ENCODE measurements at places on chromosomes 6 and 20.

DNA sequence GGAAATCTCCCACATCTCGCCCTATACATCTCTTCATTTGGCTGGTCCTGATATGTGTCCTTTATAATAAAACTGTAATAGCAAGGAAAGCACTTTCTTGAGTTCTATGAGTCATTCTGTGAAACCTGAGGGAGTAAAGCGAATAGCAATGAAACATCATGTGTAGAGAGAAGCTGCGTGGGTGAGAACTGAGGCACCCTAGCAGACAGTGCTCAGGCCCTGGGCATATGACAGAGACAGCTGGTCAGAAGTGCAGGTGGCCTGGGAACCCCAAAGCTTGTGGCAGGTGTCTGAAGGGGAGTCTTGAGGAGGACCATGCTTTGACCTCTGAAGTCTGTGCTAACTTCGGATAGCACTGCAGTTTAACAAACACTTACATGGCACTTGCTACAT is 1.3 kb upstream of the BLOC1S5 start:
- DNase-seq: peak; percentile 56

DNA sequence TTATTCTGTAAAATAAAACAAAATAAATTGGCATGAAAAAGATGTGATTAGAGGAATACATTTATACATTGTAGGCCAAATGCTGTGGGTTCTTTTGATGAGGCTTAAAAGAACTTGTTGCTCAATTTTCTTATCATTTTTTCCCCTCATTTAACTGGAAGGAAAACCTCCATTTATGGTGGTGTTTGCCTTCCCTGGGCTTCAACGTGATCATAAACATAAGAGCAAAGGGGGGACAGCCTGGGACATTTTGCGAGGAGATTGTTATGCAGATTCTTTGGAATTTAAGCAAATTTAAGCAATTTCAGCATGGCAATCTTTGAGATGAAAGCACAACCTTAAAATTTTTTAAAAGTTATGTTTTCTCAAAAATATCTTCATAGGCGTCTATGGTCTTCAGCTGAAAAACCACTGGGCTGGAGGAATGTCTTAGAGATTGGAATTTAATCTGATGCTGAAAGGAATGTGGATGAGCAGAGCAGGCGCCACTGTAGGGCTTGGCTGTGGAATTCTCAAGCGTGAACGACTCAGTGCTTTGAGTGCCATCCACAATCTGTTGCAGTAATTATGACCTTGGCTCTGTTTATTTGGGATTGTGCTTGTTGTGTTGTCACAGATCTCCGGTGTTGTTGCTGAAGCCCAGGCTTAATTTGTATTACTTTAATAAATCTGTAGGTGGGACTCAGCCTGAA is 149.4 kb upstream of the MLIP start:
- no peak for DNase-seq

- DNase-seq: no peak
Measured at GRCh38 chr6:10315034-10315433, 99.8 kb downstream of the TFAP2A start.

DNA sequence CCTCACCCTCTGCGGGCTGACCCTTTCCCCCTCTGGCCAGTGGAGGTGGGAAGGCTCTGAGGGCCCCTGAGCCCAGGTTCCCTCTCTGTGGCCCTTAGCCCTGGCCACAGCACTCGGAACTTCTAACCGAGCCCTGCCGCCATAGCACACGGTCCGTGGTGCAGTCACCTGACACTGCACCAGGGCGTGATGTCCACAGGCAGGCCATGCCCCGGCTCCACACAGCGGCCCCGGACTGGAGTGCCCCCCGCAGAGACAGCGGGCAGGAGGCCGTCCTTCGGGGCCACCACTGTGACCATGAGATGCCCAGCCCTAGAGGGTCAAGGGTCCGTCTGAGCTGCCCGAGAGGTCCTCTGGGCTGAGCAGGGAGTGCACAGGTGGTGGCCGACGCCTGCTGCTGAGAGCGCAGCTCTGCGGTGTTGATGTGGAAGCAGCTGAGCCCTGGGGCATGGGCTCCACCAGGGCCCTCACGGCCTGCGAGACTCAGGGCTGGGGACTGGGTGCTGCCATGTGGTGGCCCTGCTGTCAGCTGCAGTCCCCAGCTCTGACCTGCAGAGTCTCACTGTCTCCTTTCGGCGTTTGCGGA is 11.2 kb upstream of the BHLHE23 start:
- no peak for DNase-seq

GRCh38 chr6:1749041-1749440 is 139.3 kb downstream of the FOXC1 start:
- no peak for DNase-seq

- DNase-seq: no peak
Measured at GRCh38 chr6:142927271-142927580, 17.8 kb downstream of the HIVEP2 start.

DNA sequence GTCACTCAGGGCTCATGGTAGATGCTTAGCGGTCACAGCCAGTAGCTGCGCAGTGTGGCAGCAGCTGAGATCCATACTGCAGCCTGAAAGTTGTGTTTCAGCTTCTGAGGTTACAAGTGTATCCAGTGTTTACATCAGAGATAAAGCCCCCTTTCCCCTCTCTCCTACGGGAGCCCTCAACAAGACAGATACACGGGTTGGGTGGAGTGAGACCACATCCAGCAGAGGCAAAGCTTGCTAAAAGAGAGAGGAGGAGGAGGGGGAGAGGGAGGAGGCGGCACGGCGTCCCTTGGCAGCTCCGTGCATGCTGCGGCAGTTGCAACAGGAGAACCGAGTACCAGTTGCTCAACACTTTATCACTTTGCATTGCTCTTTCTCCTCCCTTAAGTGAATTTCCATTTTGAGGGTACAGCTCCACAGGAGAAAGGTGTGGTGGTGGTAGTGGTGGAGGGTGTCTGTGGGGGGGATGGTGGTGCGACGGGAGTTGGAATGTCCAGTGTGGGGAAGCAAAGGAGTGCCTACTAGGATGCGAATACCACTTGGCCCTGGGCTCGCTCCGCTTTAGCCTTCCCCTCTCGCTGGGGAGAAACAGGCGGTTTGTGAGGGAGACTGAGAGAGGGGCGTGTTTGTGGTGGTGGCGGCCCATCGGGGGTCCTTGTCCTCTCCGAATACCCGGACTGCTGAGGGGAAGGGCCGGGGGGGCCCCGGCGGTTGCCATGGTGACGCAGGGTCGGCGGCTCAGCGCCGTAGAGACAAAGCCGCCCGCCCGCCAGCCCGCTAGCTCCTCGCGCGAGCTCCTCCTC is 405 bp upstream of the RNF182 start:
- DNase-seq: no peak

DNA sequence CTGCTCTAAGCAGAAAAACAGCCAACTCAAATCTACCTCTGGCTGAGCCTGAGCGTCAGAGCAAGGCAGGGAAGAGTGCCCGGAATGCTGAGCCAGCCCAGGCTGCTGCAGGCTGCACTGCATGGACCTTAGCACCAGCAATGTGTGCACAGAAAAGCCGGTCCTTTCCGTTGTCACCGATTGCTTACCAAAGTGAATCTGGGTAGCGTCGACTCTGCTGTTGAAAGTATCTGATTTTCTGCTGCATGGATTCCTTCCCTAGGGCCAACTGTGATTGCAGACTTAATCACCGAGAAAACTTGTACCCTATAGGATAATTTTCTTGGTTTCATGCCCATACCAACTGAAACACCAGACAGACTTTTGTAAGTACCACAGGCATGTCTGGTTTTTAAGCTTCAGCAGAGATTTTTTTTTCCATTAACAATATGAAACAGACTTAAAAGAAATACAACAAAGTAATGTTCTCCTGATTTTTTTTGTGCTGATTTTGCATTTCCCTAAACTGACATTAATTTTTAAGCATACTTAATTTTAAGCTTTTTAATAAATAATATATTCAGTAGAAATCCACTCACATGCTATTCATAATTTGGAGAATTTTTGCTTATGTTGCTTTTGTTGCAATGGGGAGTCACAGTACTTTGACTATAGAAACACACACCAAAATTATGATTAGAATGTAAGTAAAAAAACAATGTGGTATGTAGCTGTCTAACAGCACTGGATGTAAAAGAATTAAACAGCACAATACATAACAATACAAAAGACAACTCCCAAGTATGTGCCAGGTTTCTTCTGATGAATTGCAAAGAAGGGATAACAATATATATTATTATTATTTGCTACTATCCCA is 218.0 kb downstream of the THBS2 start:
- DNase-seq: no peak

- DNase-seq: no peak
Measured at GRCh38 chr6:11964729-11965335, 47.3 kb upstream of the HIVEP1 start.

GRCh38 chr20:21046413-21047070 is 59.6 kb downstream of the LINC00237 start:
- DNase-seq: no peak

GRCh38 chr6:63121166-63121565 is 90.1 kb upstream of the FKBP1C start:
- no peak for DNase-seq

DNA sequence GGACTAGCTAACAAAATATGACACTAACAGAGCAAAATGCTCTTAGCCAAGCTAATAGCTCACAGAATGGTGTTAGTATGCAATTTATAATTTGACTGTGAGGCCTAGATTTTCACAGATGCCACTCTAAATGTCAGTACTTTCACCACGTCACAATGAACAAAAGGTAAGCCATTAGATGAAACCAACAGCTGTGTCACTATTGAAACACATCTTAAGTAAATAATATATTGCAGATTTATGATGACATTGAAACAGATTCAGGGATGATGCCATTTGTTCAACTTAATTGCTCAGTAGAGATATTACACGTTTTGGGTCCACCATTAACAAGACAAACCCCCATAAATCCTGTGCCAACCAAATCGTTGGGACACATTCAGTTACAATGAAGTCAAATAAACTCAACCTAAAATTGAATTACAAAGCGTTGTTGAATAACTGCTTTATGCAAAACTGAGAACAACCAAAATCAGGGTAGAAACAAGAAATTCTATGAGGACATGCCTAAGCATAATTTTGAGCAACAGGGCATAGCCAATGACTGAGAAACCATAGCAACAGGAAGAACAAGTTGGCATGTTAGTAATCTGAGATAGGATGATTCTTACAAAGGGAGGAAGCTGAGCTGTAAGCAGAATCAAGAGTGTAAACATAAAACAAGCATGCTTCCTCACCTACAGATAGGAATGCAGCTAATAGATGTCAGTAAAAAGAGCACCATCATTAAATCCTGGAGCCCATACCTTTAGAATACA is 85.6 kb upstream of the KHDRBS2 start:
- DNase-seq: no peak

DNA sequence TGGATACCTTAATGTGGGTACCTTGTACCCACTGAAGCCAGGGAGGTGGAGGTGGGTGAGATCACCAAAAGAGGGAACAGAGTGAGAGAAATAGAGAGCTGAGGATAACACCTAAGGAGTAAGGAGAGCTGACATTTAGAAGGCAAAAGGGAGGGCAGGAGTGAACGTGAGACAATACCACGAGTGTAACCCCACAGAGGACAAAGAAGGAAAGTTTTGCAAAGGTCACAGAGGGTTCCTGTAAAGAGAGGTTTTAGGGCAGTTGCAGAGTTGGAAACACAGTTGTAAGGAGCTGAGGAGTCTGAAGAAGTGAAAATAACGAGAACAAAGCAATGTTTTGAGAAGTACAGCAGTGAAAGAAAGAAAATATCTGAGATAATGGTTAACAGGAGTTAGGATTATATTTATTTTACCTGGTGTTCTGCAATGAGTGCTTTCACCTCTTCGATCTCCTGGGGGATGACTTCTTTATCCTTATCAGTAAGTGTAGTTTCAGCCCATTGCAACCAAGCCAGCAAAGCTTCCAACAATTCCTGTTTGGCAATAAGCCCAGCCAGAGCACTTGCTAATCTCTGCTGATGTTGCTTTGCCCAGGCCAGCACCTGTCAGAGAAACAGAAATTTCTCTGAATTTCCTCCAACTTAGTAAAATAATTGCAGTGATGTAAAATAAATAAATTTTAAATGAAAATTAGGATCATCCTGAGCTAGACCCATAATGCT is 166.8 kb downstream of the DST start:
- DNase-seq: no peak

GRCh38 chr20:1427457-1428054 is 34.7 kb upstream of the FKBP1A start:
- no peak for DNase-seq

GRCh38 chr6:73233048-73233447 is 7.8 kb upstream of the KHDC1L start:
- no peak for DNase-seq

- no peak for DNase-seq
Measured at GRCh38 chr6:112335736-112336135, 11.4 kb upstream of the RFPL4B start.

GRCh38 chr6:10837009-10837621 is 1.2 kb downstream of the MAK start:
- DNase-seq: no peak

- DNase-seq: peak; percentile 92
Measured at GRCh38 chr20:33666293-33667244, at the start of gene ACTL10. TSS of gene ACTL10 (plus strand) at chr20:33666943. CDS start at chr20:33667498, 555 bp downstream.

DNA sequence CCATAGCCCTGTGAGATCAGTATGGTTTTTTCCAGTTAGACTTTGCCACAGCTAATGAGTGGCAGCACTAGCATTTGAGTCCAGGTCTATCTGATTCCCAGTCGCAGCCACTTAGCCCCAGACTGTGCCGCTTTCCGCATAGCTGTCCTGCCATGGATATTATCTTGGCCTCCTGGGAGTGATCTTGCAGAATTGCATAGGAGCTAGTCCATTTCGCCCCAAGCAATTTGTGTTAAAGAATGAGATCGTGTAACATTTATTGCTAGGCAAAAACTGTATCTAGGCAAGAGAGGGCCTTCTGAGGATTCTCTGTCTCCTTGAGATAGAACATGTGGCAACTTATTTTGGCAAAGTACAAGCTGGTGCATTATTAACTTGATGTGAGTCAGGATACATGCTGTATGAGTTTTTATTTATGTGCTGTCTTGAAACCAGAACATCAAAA is 74.2 kb downstream of the EZR start:
- no peak for DNase-seq

GRCh38 chr6:130046671-130047070 is 28.3 kb downstream of the L3MBTL3 start:
- DNase-seq: no peak

DNA sequence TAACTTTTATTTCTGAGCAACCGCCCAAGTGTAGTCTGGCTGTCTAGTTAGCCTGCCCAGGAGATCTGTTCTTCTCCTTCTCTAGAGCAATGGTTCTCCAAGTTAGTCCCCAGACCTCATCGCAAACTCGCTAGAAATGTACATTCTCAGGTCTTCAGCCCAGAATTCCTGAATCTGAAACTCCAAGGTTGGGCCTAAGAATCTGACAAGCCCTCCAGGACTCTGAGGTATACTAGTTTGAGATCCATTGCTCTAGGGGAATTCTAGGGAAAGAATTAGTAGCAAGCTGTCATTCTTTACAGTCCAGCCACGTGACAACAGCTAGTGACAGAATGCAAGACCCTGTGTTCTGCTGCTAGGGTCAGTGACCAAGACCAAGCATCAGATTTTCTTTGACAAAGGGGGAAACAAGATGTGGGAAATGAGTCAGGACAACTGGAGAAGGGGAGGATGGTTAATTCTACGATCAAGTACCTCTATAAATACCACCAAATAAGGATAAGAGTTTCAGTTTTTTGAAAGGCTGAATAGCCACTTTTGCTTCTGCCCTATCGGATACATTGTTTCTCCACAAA is 5.8 kb downstream of the UBE2V1 start:
- no peak for DNase-seq

All from activated CD4-positive, alpha-beta T cell treated with anti-CD3 and anti-CD28 coated beads for 48 hours (primary cell).